Renal pelvis (tissue), 12 donors: ENCODE measurements at places on chromosomes 11 and 22. TPM values are rescaled to one million over a fixed set of nuclear protein-coding genes. Genes with fewer than 3 reads are reported as not detected.

- DNase-seq = peak; percentile 36
These were observed 340.2 kb downstream of the TBC1D22A start for GRCh38 chr22:47102648-47103047.

TIGD3 gene
- polyA plus RNA-seq = 0.78 TPM

- DNase-seq = no peak
These were observed 16.0 kb downstream of the CACNG2 start for GRCh38 chr22:36687516-36687915.

SLC22A9 gene
- 0.03 TPM for polyA plus RNA-seq

DNA sequence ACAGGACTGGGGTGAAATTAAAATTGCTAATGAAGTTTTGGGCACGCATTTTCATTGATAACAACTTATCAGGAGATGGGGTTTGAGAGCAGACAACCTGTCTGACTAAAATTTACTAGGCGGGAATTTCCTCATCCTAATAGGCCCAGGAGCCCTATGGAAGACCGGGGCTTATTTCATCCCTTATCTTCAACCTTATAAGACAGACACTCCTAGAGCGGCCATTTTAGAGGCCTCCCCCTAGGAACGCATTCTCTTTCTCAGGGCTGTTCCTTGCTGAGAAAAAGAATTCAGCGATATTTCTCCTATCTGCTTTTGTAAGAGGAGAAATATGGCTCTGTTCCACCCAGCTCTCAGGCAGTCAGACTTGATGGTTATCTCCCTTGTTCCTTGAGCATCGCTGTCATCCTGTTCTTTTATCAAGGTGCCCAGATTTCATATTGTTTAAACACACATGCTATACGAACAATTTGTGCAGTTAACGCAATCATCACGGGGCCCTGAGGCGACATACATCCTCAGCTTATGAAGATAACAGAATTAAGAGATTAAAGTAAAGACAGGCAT lies 39.3 kb upstream of the ZC3H12C start:
- DNase-seq = no peak
